ENCODE measurements at places on chromosomes 2 and 18.

GRCh38 chr2:227324642-227324994, 433 bp upstream of the MFF start:
- no peak for DNase-seq

DNA sequence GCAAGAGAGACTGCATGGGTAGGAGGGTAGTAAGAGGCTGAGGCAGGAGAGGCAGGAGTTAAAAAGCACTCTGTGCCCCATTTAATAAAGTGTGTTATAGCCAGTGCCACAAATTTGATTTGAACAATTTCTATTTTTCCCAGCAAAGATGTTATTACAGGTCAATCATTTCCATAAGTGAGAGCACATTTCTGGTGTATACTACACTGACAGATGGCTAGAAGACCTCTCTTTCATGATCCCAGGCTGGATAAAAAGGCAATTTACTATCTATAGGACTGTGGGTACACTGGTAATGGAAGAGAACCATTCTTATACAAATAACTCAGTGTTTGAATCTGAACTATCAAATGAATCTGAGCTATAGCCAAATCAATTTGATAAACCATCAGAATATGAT, 176.2 kb downstream of the FSHR start:
- DNase-seq, result no peak

- DNase-seq, result no peak
Observed at GRCh38 chr2:135169900-135170753, 118.0 kb downstream of the RAB3GAP1 start.

DNA sequence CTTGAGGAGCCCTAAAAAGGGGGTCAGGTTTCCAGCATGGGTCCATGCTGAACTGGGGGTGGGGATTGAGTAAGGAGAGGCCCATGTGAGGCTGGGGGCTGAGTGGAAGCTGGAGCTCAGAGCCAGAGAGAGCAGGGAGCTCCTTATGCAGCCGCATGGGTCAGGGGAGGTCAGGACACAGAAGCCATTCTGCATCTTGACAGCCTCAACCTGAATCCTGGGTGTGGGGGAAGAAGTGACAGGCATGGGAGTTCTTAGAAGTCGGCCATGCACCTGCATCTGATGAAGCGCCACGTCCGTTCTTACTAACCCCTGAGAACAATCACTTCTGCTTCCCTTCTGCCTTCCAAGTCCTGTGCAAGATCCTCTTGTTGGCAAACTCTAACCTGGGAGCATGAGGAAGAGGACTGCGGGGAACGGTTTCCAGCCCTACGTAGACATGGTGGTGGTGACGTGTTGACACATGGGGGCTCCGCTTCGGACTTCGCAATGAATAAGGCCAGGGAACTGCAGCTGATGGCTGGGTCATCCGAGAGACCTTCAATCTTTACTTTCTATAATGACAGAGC, 22.3 kb downstream of the GNLY start:
- DNase-seq, result no peak

GRCh38 chr2:142586693-142587580, 290.5 kb upstream of the KYNU start:
- DNase-seq, result no peak

DNA sequence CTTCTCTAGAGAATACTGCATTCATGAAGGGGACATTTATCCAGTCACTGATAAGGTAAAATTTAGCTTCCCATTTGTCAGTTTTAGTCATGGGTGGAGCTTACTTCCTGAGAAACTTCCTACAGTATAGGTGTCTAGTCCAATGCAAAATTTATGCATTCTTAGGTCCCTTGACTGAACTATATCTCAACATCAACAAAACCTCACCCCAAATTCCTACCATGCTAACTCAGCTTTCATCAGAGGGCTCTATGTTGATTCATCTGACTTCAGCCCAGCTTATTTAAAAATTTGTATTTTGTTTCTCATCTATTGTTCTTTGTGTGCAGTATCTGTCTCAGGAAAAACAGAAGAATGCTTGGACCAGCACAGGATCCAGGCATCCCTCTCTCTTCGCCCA, 296.4 kb upstream of the ACVR2A start:
- no peak for DNase-seq

GRCh38 chr2:192443831-192444230, 249.1 kb upstream of the TMEFF2 start:
- DNase-seq, result no peak

- DNase-seq, result no peak
Observed at GRCh38 chr2:64943387-64944150, 45.6 kb upstream of the SLC1A4 start.

GRCh38 chr2:107588181-107588580, 238.5 kb upstream of the RGPD4 start:
- no peak for DNase-seq

GRCh38 chr2:127634066-127634617, 11.8 kb upstream of the GPR17 start:
- DNase-seq, result no peak

DNA sequence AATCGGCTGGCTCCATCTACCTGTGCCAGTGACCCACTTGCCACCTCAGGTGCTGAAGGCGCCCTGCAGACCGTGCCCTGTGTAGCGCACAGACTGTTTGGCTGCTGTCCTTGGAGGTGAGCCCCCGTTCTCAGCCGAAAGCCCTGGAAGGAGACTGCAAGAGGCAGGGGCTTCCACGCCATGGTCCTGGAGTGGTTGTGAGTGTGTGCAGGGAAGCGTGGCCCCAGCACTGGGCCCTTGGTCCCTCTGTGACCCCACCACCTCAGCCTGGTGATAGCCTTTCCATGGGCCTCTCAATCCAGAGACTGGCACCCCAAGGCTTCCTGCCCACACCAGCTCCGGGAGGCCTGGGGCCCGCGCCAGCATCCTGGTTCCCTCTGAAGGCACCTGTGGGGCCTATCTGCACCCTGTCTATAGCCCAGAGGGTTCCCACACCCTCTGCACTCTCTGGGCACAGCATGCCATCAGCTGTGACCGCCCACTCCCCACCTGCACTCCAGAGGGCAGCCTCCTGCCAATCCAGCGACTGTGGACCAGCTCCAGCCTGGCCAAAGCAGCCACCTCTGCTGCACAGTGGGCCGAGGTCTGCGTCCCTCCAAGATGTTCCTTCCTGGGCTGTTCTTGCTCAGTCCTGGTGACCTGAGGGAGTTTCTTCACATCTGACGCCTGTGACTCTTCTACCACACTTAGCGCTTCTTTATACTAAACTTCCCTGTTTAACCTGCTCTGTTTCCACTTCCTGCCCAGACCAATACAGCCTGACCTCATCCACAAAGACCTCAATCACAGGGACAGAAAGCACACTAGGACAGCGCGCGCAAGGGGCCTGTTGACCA, 109.5 kb downstream of the EIPR1 start:
- DNase-seq, result no peak

- no peak for DNase-seq
Observed at GRCh38 chr2:159366538-159366937, 80.0 kb upstream of the WDSUB1 start.

DNA sequence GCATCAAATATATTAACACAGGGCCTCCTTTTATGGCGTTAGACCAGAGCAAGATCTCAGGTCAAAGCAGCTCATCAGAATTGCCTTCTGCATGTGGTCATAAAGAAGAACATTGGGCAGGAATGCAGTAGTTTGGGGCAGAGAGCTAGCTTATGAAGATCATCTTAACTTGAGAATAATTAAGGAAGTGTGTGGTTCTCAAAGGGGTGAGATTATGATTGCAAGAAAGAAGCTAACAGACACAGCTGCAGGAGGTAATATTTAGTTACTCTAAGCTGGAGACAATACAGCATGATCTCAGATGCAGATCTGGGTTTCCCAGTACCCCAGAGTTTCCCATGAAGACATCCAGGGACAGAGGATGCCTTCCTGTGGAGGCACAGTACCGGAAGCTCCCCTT, 91.6 kb downstream of the TTC27 start:
- DNase-seq, result no peak

DNA sequence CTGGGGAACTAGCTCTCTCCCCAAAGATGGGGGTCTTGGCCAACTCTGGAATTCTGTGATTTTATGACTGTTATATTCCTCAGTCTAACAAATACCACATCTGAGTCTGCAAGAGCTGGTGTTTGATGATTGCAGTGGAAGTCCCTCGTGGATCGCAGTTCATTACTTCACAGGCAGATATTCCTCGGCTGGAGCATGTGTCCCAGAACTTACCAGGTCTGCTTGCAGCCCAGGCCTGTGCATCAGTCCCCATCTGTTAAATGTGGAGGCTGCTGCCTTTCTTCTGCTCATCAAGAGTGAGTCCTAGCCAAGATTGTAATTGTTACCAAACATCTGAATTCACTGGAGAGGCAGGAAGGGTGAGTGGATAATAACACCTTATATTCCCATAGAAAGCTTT, 55.5 kb downstream of the PRKCE start:
- DNase-seq, result no peak

DNA sequence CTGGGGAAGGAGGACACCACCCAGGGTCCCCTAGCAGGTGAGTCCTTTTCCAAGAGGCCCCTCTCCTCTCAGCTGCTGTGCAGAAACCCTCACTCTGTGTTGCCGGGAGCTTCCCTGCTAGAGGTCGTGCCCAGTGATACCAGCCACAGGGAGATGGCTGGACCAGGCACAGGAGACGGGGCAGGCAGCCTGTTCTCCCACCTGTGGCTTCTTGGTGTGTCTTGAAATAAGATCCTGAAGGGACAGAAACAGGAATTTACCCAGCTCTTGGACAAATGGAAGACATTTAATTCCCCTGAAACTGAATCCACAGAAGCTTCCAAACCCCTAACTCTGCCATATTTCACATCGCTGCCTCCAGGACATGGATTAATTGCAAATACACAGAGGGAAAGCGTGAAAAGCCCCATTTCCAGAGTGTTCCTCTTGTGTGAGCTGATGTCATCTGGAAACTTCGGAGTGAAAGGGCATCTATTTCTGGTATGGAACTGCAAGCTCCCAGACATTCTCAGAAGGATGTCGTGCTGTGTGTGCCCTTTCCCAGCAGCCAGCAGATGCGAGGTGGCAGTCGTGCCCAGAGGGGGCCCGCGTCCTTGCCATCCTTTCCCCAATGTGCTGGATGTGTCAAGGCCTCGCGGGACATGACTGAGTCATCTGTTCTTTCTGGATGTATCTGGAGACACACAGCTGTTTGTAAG, 177.7 kb downstream of the SEPTIN10 start:
- DNase-seq, result no peak

GRCh38 chr18:13558124-13558523, 168.2 kb downstream of the FAM210A start:
- no peak for DNase-seq

GRCh38 chr2:176542476-176542875, 273.2 kb downstream of the MTX2 start:
- no peak for DNase-seq

DNA sequence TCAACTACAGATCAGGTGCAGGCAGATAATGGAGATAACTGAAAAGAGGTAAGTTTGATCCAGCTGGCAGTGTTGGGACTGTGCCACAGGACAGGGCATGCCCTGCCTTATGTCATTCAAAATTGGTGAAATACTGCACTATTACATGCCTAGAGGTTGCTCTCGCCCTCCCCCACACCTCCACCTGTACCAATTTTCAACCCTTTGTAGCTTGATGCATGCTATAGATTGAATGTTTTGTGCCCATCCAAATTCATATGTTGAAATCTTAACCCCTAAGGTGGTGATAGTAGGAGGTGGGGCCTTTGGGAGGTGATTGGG, 72.1 kb upstream of the LYPD6B start:
- DNase-seq, result no peak

GRCh38 chr2:223532712-223533111, 69.4 kb downstream of the SCG2 start:
- DNase-seq, result no peak

- DNase-seq, result no peak
Observed at GRCh38 chr2:18907508-18907907, 318.1 kb upstream of the NT5C1B start.

DNA sequence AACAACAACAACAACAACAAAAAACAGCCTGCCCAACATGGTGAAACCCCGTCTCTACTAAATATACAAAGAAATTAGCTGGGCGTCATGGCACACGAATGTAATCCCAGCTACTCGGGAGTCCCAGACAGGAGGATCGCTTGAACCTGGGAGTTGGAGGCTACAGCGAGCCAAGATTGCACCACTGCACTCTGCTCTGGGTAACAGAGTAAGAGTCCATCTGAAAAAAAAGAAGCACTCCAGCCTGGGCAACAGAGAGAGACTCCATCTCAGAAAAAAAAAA, 344.1 kb upstream of the PLGLB2 start:
- no peak for DNase-seq

DNA sequence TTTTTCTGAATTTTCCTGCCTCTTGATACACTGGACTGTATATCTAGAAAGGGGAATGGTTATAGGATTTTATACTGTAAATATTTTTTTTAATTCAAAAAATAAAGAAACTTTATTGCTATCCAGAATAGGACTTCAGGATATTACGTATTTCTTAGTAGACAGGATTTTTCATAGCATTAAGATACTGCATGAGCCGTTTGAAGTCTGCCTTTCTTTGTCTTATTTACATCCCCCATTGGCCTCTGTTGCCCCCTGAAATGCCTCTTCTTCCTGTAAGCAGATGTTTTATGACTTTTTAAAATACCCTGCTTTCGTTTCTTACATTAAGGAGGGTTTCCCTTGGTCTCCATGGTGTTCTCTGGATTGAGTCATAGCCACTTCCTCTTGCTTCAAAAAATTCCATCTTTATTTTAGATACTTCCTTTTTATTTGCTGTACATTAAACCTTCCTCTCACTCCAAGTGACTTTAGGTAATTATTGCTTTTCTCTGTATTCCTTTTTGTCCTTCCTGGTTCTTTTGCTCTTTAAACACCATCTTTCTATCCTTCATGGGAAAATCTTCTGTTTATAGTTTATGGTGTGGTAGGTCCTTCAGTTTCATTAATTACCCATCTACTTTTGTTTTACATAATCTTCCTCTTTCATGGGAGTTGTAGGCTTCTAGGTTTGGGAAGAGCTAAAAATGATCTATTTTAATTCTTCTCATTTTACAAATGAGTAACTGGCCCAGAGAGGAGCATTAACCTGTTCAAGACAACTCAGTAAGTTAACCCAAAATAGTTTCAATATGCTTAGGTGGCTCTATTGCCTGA, 72.6 kb downstream of the ZNF532 start:
- no peak for DNase-seq

GRCh38 chr2:149490296-149490695, 97.3 kb downstream of the MMADHC start:
- no peak for DNase-seq

DNA sequence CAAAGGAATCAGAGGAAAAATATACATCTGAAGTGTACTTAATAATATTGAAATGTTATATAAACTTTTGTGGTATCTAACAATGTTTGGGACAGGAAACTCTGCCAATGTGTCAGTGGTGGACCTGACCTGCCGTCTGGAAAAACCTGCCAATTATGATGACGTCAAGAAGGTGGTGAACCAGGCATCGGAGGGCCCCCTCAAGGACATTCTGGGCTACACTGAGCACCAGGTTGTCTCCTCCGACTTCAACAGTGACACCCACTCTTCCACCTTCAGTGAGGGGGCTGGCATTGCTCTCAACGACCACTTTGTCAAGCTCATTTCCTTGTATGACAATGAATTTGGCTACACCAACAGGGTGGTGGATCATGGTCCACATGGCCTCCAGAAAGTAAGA, 32.6 kb downstream of the CALCRL start:
- no peak for DNase-seq
